ENCODE measurements at places on chromosomes 1 and 21.

- DNase-seq = no peak
Measured at GRCh38 chr1:59856725-59857338, 42.1 kb downstream of the HOOK1 start.

DNA sequence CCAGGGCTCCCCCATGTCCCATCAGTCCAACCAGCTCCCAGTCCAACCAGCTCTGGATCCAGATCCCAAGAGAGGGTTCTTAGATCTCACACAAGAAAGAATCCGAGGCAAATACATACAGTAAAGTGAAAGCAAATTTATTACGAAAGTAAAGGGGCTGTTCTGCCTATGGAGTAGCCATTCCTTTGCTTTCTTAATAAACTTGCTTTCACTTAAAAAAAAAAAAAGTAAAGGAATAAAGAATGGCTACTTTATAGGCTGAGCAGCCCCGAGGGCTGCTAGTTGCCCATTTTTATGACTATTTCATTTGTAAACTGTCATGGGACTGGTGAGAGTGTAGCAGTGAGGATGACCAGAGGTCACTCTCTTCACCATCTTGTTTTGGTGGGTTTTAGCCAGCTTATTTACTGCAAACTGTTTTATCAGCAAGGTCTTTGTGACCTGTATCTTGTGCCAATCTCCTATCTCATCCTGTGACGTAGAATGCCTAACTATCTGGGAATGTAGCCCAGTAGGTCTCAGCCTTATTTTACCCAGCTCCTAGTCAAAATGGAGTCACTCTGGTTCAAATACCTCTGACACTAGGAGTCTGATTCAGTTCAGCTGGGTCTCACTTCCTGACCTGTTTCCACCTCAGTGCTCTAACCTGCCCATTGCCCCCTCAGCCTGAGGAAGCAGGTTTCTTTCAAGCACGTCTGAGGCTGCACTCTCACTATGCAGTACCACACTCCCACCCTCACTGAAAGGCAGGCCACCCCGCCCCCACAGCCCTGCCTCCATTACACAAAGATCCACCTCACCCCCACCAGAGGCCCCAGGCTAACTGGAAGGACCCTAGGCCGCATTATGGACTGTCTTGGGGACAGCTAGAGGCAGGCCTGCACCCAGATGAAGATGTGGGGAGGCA is 26.5 kb upstream of the ATP2B4 start:
- no peak for DNase-seq

DNA sequence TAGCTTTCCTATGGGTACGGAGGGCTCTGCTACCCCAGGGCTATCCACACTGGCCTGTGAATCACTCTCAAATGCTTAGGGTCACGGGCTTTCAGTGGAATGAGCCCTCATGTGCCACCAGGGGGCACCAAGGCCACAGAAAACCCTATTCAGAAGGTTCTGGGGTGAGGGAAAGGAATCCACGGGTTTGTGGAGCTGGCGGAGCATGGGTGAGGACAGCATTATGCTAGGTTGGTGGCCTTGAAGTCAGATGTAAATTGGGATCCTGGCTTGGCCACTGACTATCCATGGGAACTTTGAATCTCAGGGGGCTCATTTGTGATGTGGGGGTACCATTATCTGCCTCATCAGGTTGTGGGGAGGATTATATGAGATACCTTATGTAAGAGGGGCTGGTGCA is 5.1 kb upstream of the LAMTOR5 start:
- DNase-seq = peak; percentile 36

DNA sequence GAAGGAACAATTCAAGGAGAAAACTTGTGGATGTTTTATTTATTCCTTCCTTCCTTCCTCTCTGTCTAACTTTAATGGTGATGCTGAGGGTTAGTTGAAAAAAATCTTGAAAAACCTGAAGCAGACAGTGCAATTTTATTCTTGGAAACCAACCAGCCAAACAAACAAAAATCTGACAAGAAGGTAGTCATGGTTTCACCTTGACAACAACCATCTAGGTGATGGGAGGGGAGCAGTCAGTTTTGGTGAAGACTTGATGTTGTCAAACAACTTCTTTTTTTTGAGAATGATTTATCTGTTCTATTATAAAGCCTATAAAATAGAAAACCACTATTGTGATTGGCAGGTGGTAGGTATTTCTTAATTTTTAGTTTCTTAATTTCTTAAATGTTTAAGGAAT is 92.4 kb upstream of the GPR88 start:
- no peak for DNase-seq

Measured in stimulated activated CD8-positive, alpha-beta memory T cell treated with anti-CD3 and anti-CD28 coated beads, Interleukin-7, amount 100 ng/mL, for 4 hours (primary cell).